Activated CD8-positive, alpha-beta memory T cell treated with anti-CD3 and anti-CD28 coated beads for 48 hours (primary cell): ENCODE measurements at places on chromosomes 12 and 14.

- DNase-seq, result no peak
These were observed 7.6 kb downstream of the SUSD6 start for GRCh38 chr14:69619012-69619411.

- no peak for DNase-seq
These were observed 26.7 kb downstream of the BTG1 start for GRCh38 chr12:92118826-92119536.

DNA sequence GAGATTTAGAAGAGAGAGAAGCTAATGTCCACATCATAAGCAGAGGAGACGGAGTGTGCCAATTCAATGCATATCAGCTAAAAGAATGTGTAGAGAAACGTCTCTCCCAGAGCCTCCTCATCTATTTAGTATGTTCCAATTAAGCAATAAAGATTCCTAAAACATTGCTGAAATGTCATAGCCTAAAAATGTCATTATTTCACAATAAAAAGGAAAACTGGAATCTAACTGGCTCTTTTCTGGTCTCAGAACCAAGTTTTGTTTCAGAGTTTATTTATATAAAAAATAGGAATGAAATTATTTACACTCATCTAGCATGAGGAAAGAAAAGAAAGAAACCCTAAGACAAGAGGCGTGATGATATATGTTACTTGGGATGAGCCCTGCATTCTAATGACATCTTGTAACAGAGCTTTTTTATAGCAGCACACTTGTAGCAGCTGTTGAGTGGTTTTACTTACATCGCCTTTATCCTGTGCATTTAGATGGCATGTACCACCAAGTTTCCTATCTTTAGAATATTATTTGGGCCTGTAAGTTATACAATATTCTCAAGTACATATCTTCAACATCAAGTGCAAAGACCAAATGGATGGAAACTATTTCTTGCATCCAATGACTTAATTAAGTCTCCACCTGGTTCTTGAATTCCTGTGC is 266.3 kb upstream of the PRKD1 start:
- no peak for DNase-seq

DNA sequence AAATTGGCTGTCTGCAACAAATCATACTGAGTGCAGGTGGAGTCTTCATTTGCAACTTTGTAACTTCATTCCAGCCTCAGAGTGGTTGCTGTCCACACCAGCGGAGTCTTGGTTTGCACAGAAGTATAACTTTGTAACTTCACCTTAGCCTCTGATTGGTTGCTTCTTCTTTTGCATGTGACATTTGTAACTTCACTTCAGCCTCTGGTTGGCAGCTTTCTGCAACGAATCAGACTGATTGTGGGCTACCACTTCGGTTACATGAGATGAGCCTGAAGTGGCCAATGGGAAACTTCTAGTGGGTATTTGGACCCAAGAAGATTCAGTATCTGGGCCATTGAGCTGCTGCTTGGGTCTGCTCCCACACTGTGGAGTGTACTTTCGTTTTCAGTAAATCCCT is 17.8 kb downstream of the RASSF8 start:
- no peak for DNase-seq

DNA sequence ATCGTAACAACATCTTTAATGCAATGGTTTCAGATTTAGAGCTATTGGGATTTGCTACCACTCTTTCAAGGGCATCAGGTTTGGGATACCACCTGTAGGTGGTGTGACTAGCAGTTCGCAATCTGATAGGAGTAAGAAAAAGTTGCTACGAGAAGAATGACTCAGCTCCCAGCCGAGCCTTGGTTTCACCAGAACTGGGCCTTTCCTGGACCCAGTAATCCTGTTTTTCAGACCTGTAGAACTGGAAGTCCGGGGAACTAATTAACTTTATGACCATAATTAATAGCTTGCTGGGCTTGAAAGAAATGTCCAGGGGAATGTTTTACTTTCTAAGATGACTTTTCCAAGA is 770 bp downstream of the ABHD4 start:
- no peak for DNase-seq

GRCh38 chr12:73465106-73465505 is 1072.5 kb upstream of the ATXN7L3B start:
- no peak for DNase-seq
